Stimulated activated CD8-positive, alpha-beta memory T cell treated with anti-CD3 and anti-CD28 coated beads, Interleukin-4, amount 100 ng/mL, for 1 hour (primary cell): ENCODE measurements at places on chromosomes 1 and 21.

GRCh38 chr1:36968730-36969129 lies 65.6 kb downstream of the GRIK3 start:
- DNase-seq: no peak

DNA sequence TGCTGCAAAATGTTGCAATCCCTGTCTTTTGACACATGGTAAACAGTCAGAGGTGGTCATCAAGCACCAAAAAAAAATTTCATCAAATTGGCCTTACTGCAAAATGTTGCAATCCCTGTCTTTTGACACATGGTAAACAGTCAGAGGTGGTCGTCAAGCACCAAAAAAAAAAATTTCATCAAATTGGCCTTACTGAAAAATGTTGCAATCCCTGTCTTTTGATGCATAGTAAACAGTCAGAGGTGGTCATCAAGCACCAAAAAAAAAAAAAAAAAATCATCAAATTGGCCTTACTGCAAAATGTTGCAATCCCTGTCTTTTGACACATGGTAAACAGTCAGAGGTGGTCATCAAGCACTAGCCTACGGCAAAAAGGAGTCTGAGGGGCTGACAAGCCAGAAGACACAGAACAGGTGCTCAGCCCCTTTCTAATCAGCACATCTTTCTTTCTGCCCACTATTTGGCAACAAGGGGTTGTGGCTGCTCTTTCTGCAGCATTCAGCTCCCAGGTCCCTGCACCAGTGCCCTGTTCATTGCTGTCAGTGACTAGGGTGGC lies 223.8 kb downstream of the KCNH1 start:
- DNase-seq: no peak

GRCh38 chr1:173775578-173776226 lies 48.8 kb upstream of the DARS2 start:
- no peak for DNase-seq

- no peak for DNase-seq
Observed at GRCh38 chr1:32774950-32775634, 42.1 kb downstream of the YARS1 start.

DNA sequence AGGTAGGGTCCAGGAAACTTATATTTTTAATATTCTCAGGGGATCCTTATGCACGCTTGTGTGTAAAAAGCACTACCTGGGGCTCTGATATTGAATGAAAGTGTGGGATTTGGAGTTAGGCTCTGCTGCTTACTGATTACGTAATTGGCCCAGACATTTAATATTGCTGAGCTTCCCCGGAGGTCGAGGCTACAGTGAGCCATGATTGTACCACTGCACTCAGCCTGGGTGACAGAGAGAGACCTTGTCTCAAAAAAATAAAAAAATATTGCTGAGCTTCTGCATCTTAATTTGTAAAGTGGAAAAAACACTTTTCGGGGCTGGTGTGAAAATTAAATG lies 62.2 kb upstream of the KIF26B start:
- DNase-seq: no peak

GRCh38 chr1:172125812-172126430 lies 284.6 kb downstream of the DNM3 start:
- no peak for DNase-seq

- no peak for DNase-seq
Observed at GRCh38 chr1:81836007-81836626, 35.4 kb downstream of the ADGRL2 start.

GRCh38 chr1:66282343-66282852 lies 251.6 kb upstream of the SGIP1 start:
- DNase-seq: no peak

DNA sequence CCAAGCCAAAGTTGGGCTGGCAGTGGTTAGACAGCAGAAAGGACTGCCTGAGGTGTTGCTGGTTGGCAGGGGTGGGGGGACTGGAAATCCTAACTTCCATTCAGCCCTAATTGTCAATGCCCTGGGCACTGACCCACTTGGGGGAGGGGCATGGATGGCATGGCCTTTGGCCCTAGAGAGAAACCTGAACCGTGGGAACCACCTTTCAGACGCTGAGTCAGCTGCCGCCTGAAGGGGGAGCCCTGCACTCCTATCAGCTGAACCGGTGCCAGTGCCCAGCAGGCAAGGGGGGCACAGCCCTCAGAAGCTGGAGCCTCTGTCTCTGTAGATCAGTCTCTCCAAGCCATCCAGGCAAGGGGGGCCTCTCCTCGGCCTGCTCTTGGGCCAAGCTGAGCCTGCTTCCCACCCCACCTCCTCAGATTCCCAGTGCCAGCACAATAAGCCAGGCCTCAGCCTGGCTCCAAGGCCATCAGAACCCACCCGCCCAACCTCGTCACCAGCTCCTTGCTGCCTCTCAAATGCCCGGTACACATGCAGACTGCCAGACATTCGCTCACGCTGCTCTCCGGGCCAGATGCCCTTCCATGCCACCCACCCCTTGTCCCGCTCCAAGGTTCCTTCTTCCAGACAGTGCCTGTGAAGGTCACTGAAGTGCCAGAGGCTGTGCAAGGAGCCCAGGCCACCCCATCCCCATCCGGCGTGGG lies 11.6 kb downstream of the TINAGL1 start:
- peak; percentile 9 for DNase-seq

GRCh38 chr1:239987103-239987745 lies 104.5 kb upstream of the FMN2 start:
- no peak for DNase-seq

- DNase-seq: peak; percentile 42
Observed at GRCh38 chr1:41416552-41417334, 55.5 kb downstream of the FOXO6 start.

DNA sequence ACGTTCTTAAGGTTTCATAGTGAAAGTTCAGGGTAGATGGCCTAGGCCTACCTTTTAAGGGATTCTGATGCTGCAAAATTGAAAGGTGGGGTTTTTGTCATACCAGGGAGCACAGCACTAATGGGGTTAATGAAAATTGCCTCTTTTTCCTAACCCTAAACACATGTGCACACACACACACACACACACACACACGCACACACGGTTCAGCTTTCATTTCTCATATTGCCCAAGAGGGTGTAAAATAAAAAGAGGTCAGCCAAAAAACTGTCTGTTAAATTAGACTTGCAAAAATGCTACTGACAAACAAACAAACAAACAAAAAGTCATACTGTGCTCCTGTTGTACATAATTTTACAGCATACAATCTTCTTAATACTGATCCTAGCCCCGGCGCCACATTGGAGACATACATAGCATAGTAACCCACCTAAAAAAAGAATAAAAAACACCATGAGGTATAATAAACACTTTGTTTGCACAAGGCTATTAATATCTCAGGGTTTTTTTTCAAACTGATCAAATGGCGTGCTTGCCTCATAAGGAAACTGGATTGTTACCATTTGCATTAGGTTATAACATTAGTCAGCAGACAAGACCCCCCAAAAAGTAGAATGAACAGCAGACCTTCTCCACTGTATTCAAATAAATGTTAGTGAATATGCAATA lies 69.1 kb downstream of the TGFB2 start:
- DNase-seq: no peak

DNA sequence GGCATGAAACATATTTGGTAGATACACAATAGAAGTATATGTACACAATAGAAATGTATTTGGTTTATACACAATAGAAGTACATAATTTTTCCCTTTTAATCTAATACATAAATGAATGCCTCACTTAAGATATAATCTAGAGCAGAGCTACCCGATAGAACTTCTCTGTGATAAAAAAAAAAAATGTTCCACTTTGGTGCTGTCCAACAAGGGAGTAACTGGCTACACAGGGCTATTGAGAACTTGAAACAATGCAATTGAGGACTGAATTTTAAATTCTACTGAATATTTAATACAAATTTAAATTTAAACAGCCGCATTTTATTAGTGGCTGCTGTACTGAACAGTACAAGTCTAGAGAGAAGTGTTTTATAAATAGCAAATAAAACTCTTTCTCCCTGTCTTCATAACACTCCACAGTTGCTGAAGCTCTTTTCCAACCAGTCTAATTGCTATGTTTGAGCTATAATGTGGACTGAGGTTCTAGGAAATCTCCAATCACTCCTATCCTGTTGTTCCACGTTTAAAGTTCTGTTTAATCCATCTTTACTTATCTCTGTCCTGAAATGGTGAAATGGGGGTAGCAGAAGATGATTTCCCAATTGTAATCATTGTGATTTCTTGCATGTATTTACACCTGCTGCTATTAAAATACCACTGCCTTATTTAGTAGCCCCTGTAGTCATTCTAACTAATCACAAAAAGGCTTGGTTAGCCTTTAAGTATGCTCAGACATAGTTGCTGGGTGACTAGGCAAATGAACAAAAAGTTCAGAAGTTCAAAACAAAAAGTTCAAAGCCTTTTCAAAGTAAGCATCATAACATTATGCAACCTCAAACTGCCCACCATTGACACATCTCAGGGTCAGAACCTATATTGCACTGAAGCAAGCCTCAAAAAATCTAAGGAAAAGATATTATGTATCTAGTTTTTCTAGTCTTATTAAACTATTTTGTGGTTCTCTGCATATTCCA lies 192.3 kb upstream of the C1orf87 start:
- no peak for DNase-seq

DNA sequence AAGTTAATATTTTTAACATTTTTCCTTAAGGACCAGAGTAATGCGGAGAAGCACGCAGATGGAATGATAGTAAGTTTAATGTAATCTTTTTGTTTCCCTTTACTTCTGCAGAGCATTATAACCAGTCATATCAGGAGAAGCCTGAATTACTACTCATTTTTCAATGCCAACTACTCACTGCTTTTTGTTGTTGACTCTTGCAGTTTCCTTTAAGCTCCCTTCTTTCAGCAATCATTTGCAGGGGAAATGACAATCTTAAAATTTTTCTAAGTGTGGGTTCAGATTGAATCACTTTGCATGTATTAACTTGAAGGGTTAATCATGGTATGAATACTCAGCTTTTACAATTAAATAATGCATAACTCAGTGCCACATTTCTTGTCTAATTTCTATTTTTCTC lies 122.2 kb downstream of the NRDC start:
- DNase-seq: no peak

GRCh38 chr21:29385934-29386520 lies 87.3 kb downstream of the BACH1 start:
- no peak for DNase-seq

DNA sequence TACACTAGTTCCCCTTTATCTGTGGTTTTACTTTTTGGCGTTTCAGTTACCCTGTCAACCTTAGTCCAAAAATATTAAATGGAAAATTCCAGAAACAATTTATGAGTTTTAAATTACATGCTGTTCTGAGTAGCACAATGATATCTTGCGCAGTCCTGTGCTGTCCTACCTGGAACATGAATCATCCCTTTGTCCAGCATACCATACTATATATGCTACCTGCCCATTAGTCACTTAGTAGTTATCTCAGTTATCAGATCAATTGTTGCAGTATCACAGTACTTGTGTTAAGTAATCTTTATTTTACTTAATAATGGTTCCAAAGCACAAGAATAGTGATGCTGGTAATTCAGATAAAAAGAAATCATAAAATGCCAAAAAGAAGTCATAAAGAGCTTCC lies 52.7 kb downstream of the AGBL4 start:
- DNase-seq: no peak

- no peak for DNase-seq
Observed at GRCh38 chr1:71083271-71083670, 2.4 kb upstream of the ZRANB2 start.

GRCh38 chr1:55252942-55253589 lies 37.9 kb upstream of the USP24 start:
- no peak for DNase-seq

DNA sequence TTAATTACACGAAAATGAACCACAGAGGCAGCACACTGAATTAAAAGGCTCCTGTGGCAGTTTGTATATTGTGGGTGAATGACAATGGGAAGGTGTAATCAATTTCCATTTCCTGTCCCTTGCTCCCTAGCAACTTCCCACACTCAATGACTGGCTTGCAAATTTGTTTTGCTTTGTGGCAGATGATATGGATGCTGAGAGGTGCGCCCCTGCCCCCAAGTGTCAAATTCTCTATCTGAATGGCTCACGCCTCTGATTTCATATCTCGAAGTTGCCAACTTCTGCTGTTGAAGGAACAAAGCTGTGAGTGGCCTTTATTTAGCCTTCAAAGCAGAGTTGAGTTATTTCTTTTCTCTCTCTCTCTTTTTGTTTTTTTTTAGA lies 86.0 kb downstream of the FOXD2 start:
- no peak for DNase-seq
